ENCODE measurements at places on chromosomes 5 and 9.

DNA sequence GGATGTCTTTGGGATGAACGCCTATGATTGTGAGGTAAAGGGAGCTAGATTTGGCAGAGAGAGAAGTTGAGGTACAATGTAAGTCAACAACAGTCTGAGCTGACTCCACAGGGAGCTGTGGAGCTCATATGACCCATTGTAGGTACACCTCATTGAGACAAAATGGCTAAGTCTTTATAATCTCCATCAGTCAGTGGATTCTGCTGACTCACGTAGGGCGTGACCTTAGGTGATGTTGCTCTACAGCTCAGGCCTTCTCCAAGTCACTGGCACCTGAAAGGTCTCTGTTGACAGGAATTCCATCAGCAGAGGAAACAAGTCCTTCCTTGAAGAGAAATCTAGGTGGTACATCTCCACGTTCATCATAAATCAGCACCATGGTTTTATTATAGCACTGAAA lies 118.2 kb upstream of the PRR16 start:
- no peak for DNase-seq

DNA sequence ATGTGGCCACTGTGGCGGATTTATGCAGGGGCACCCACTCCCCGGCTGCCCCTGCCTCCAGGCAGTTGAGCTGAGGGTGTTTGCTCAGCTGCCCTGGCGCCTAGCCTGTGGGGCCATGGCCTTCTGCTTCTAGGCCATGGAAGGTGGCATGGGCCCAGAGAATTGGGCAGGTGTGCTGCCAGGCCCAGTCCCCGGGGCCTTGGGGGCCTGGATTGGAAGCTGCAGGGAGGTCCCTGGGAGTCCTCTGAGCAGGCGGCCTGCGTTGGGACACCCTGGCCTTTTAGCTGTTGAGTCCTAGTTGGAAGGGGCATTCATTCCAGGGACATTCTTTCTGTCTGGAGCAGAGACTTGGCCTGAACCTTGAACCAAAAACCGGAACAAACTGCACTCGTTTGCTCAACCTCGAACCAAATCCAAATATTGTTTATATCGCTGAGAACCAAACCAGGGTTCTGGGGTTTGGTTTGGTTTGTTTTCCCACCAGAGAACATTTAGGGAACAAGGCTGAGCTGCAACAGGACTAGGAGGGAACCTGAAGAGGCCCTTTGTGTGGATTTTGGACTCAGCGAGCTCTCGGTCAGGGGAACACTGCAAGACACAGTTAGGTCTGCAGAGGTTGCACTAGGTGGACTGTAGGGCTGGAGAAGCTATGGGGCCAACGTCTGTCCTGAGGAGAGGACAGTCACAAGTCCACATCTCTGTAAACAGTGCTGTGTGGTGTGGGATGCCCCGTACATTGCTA lies 116.8 kb downstream of the BOD1 start:
- DNase-seq: no peak

GRCh38 chr5:143646961-143647360 lies 165.0 kb upstream of the HMHB1 start:
- DNase-seq: no peak

DNA sequence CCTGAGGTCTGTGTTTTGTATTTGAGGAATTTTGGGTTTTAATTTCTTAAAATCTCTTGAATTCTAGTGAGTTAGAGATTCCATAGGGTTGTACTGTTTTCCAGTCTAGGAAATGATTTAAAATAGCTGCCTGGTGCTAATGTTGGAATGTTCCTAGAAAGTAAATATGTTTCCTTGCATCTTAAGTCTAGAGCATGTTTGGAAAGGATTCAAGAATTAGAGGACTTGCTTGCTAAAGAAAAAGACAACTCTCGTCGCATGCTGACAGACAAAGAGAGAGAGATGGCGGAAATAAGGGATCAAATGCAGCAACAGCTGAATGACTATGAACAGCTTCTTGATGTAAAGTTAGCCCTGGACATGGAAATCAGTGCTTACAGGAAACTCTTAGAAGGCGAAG lies 41.8 kb downstream of the LMNB1 start:
- DNase-seq: no peak

GRCh38 chr9:13175732-13176131 lies 103.8 kb downstream of the MPDZ start:
- no peak for DNase-seq

DNA sequence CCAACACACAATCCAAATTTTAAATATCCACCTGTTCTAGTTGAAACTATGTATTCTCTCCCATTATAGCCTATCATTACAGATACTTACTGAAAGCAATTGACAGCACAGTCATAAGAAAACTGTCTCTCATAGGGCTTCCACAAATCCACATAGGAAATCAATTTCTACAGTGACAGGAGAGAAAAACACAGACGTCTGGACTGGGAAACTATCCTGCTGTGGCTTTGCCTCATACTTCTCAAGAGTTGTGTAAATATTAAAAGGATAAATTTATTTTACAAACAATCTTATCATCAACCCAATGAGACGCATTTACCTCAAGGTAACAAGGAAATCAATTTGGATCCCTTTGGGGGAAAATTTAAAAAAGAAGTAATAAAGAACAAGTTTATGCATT lies 517.5 kb downstream of the EFNA5 start:
- DNase-seq: no peak

DNA sequence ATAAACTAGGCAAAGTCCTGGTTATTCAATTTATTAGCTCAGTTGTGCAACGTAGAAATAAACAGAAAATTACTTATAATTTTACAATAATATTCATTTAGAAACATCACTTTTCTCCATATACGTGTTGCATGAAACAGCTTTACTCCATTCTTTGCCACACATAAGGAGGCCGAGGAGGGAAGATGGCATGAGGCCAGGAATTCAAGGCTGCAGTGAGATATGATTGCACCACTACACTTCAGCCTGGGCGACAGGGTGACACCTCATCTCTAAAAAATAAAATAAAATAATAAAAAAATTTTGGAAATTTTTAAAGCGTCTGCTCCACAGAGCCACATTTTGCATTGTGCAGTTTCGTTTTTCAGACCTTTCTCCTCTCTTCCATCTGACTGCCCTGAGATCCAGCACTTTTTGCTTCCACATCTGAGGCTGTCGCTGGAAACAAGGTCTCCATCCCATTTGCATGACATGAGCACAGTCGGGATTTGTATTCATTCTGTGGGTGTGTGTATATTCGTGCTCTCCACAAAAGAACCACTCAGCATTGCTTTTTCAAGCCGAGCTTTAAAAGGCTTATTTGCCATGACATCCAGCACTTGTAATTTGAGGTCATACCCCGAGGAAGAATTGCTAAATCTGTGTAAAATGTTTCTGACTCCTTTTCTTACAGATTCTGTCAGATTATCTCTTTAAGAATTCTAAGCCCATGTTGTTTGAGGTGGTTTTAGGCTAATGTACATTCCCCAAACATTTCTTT lies 98.6 kb upstream of the MSX2 start:
- no peak for DNase-seq

DNA sequence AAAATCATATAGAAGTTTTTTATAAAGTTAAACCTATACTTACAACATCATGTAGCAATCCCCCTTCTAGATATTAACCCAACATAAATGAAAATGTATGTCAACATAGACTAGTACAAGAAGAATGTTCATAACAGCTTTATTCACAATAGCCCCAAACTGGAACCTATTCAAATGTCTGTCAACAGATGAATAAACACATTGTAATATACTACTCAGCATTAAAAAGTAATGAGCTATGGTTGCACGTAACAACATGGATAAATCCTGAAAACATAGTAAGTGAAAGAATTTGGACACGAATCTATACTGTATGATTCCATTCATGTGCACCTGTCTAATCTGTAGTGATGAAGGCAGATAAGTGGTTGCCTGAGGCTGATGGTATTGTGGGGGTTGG lies 73.9 kb downstream of the CSNK1G3 start:
- no peak for DNase-seq

DNA sequence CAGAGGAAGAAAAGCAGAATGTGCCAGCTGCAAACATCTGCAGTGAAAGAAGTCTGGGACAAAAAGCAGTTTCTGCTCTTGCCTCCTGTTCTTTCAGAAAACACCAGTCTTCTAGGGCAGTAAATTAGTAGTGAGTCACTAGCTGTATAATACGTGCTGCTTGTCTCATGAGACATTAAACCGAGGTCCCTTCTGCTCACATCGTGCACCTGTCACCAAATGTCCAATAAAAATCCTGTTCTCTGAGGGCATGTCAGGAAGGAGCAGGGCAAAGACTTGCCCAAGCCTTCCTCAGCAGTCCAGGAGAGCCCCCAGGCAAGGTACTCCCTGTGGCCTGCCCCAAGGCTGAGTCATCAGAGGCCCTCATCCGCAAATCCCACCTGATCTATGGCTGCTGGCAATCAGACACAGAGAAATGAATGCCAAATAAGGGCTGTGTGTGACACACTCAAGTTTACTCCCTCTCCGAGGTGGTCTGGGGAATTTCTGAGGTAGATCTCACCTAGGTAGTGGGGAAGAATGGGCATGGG lies 255.3 kb upstream of the SMARCA2 start:
- DNase-seq: no peak

- DNase-seq: no peak
Observed at GRCh38 chr9:20570756-20571155, 51.5 kb downstream of the MLLT3 start.

- DNase-seq: no peak
Observed at GRCh38 chr9:20031836-20032235, 243.0 kb upstream of the SLC24A2 start.

GRCh38 chr5:33852837-33853236 lies 39.0 kb downstream of the ADAMTS12 start:
- no peak for DNase-seq

DNA sequence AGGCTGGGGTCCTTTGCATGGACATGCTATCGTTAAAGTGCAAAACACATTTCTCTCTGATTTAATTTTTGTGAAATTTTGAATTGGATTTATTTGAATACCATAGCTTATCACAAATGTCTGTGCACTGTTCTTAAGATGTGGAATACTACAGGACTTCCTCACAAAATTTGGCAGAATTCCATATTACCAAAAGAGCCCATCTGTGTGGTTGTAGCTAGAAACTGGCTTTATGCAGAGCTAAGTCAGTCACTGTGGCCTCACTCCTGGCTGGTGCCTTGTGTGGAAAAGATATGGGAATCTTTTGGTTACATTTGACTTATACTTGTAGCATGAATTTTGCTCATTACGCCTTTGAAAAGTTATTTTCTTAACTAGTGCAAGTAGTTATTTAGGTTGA lies 35.5 kb downstream of the ACO1 start:
- DNase-seq: no peak
